ENCODE measurements at places on chromosomes 16 and 17.

- no peak for DNase-seq
Measured at GRCh38 chr16:26019381-26020242, 327.9 kb downstream of the HS3ST4 start.

GRCh38 chr17:69909389-69909788 lies 165.6 kb upstream of the KCNJ16 start:
- no peak for DNase-seq

DNA sequence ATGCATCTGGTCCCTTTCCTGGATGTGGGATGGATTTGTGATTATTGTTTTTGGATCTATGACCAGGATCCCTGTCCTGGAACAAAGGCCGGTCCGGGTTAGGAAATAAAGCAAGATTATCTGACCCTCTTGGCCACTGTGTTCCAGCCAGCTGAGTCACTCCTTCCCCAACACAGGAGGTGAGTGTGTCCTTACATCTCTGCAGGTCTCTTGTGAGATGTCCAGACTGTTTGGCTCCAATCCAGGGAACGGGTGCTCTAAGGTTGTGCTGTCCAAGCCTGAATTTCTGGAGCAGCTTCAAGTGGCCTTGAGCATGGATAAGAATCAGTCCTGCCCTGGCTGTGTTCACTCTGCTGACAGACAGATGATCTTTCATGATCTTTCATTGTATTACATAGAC lies 136.5 kb upstream of the CCL2 start:
- DNase-seq, result no peak

DNA sequence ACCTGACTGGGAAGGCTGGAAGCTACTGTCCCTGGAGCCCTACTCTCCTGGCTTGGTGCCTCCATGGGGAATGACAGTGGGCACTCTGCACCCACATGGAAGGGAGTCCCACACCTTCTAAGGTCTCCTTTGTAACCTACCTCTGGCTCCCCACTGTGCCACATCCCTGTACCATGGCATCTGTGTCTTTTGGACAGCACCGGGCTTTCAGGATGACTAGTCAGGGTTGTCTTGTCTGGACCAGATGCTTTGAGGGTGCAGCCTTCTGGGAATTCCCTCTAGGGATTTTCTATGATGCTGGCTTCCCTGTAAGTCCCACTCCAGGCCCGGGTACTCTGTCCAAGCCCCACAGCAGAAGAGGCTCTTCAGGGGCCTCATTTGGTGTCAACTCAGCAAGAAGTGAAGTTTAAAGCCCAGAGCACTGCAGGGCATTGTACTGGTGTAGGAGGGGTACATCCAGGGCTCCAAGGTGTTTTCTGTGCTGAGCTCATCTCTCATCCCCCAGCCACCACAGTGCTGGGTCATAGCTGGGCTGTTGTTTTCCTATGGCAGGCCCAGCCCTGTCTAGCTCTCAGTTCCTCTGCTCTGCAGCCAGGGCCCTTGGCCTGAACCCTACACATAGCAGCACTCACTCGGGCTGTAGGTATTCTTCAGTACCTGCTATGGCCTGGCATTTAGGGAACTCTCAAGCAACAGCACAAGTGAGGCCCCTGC lies 255.3 kb downstream of the CPPED1 start:
- no peak for DNase-seq

DNA sequence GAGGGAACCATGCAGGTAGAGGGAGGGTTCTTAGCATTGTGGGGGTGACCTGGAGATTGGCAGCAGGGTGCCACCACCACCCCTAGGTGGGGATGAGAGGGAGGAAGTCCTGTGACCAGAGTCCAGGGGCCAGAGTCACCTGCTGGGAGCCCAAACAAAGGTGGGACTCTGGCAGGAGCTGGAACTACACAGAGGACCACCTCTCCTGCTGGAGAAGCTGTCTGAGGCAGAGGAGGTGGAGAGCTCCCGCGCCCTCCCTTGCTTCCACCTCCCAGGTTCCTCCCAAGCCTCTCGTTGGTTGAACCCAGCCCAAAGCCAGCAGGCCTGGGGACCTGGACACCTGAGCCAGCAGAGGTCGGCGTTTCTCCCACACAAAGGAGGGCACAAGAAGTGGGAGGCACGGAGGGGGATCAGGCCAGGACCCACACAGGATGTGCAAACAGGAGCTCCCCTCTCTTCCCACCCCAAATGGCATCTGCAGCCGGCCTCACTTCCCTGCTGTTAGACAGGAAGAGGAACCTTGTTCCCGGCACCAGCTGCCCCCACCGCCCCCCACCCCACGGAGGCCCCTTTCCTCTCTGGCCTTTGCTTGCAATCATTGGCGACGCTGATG lies 154.6 kb downstream of the SEC14L1 start:
- no peak for DNase-seq

GRCh38 chr17:38897176-38897575 lies 27.3 kb downstream of the LASP1 start:
- no peak for DNase-seq

GRCh38 chr17:17412326-17412725 lies 64.5 kb upstream of the MED9 start:
- no peak for DNase-seq

DNA sequence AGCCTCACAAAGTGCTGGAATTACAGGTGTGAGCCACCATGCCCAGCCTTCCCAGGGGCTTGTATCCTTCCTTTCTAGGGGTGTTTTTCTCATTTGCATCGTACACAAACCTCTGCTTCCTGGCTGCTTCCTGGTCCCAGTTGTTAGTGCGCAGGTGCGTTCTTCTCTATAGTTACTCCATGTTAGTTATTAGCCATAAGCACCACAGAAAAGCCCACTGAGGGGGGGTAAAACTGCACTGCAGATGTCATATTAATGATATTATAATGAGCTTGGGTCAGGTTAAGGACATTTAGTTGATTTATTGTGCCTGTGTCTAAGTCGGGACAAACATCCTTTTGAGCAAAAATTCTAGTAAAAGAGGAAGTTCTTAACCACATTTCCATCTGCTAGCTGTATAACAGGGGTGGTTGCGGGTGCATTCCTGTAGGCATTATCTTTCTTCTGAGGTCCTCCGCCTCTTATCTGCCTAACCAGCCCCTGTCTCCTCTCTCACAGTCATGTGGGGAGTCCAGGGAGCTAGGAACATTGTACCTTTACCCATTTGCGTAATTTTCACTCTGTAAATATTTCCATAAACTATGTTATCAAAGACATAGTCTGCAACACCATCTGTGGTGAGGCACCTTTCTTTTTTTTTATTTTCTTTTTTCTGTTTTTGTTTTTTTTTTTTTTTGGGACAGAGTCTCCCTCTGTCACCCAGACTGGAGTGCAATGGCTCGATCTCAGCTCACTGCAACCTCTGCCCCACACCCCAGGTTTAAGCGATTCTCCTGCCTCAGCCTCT lies 23.6 kb upstream of the ATF7IP2 start:
- peak; percentile 24 for DNase-seq

DNA sequence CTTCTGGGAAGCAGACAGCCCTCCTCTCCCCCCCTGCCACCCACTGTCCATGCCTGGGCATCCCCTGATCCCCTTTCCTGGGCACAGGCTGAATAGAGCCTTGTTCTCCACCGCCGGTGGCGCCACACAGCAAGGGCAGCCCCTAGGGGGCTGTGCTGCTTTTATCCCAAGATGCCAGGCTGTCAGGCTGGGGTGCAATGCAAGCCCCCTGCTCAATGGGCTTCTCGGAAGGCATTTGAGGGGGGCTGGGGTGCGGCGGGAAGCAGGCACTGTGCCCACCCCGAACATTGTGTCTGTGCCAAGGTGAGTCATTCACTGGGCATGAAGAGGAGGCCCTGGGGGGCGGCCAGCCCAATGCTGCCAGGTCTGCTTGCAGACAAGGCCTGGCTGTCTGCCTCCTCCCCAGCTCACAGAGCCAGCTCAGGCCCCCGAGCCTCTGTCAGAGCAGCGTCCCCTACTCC lies 1.5 kb upstream of the GFAP start:
- no peak for DNase-seq

GRCh38 chr17:81440511-81441244 lies 45.4 kb downstream of the BAHCC1 start:
- no peak for DNase-seq

- peak; percentile 78 for DNase-seq
Measured at GRCh38 chr17:10151667-10152496, 46.5 kb downstream of the GAS7 start.

DNA sequence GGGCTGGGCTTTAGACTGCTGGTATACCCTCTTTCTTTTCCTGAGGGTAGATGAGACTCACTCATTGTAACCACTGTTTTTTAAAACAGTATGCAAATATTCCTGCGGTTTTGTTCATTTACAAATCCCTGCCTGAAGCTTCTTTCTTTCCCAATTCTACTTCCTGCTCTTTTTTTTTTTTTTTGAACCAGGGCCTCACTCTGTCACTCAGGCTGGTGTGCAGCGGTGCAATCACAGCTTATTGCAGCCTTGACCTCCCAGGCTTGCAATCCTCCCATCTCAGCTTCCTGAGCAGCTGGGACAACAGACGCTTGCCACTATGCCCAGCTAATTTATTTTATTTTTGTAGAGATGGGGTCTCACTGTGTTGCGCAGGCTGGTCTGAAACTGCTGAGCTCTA lies 8.0 kb upstream of the SULT1A1 start:
- DNase-seq, result no peak

GRCh38 chr16:30620169-30620568 lies 10.0 kb upstream of the ZNF689 start:
- no peak for DNase-seq

GRCh38 chr16:1687427-1688316 lies 9.6 kb downstream of the JPT2 start:
- DNase-seq, result no peak

DNA sequence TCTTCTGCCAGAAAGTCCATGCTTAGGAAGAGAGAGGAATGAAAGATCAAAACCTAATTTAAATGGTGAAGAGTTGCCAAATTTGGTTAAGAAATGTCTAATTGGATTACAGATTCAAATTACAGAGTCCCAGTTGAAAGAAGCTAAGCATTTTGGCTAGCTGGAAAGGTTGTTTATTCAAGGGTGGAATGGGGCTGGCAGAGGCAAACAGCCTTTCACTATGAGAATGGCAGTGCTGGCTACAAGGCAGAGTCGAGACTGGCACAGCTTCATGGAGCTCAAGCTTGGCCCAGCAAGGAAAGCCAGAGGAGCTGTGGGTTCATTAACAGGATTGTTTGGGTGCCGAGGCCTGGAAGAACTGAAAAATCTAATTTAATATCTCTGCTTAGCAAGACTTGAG lies 13.6 kb downstream of the MAP3K3 start:
- no peak for DNase-seq

DNA sequence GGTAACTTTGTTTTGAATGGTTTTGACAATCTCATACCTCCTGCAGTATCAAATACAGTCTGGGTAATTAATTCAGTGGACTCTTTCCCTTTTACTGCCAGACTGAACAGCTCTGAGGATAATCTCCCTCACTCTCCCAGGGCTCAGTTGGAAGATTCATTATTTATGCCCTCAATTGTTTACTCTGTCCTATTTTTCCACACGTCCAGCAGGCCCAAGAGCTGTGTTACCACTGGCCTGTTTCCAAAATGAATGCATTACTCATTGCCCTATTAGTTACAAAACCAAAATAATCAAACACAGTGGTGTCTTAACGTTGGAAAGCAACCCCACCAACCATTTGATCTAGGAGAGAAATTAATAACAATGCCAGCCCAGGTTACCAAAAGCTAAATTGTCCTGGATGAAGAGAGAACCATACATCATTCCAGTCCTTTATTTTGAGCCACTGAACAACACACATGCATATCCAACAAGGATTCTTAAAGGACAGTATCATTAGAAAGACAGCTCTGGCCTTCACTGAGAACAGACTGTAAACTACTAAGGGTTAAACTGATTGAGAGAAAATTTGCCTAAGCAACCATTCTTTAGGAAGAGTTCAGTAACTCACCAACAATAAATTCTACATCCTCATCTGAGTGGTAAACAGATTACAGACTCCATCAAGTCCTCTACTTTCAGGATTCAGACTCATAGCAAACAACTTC lies 34.5 kb downstream of the FAM222B start:
- DNase-seq, result no peak

GRCh38 chr16:54389836-54390494 lies 103.4 kb upstream of the IRX3 start:
- DNase-seq, result no peak

- no peak for DNase-seq
Measured at GRCh38 chr17:40538936-40539705, 26.2 kb downstream of the CCR7 start.

GRCh38 chr16:67668495-67669157 lies 2.0 kb downstream of the C16orf86 start:
- no peak for DNase-seq

DNA sequence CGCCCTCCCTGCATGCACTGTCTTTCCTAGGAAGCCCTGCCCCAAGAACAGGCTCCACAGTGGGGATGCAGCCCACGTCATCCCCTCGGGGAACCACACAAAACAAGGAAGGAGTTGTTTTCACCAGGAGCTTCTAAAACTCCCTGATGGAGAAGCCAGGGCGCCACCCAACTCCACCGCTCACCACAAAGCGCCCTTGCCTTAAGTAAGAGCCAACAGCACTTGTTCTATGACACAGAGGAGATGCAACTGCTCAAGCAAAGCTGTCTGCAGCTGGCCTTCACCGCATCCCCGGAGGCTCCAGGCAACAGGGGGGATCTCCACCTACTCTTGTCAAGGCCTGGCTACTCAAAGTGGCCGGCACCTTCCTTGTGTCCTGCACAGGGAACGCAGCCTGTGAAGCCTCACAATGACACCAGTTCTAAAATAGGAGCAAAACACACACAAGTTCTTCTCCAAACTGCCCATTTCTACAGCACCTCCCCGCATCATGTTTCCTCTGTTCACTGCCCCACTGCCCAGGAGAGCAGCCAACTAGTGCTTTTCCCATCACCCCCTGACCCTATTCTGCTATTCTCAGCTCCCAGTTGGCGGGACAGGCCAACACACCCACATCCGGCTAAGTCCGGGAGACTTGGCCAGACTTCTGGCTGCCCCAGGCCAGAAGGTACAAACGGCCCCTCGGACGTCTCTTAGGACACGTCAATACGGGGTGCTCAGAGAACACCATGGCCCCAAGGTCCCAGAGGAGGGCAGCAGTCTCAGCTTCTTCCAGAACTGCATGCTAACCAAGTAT lies 24.2 kb downstream of the MPG start:
- DNase-seq, result no peak

DNA sequence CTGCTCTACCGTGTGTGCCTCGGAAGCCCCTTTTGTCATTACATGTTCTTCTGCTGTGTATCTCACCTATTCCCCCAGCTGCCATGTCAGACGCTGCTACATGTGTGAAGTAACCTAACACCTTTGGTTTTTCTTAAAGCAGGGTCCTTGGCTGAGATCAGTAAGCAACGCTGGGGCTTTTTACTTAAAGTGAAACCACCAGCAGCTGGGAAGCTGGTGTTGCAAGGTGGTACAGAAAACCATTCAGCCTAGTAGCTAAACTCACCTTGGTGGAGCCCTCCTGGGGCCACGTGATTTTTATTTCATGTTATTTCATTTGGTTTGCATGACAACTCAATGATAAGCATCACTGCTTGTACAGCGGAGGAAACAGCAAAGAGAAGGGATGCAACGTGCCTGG lies 62.6 kb downstream of the PLCG2 start:
- DNase-seq, result peak; percentile 66
